SJCRH30 (cell line): ENCODE measurements at places on chromosomes 16 and 17.

- H3K36me3 ChIP-seq, result no peaks in the 10 kb centered on the region
- H3K4me3 ChIP-seq, result no peak overlapping the region
- no peak overlapping the region for H3K27ac ChIP-seq
Measured at GRCh38 chr16:55657616-55658015, 1.8 kb downstream of the SLC6A2 start.

- H3K4me1 ChIP-seq, result no peaks in the 10 kb centered on the region
- H3K36me3 ChIP-seq, result no peaks in the 10 kb centered on the region
- H3K27me3 ChIP-seq, result no peaks in the 10 kb centered on the region
- H3K4me3 ChIP-seq, result no peak overlapping the region
Measured at GRCh38 chr16:80997964-80998620, 8.6 kb downstream of the CMC2 start.

- H3K4me3 ChIP-seq, result no peak overlapping the region
- no peaks in the 10 kb centered on the region for H3K4me1 ChIP-seq
- H3K27ac ChIP-seq, result no peak overlapping the region
Measured at GRCh38 chr16:14106457-14106856, 35.3 kb downstream of the MRTFB start.

DNA sequence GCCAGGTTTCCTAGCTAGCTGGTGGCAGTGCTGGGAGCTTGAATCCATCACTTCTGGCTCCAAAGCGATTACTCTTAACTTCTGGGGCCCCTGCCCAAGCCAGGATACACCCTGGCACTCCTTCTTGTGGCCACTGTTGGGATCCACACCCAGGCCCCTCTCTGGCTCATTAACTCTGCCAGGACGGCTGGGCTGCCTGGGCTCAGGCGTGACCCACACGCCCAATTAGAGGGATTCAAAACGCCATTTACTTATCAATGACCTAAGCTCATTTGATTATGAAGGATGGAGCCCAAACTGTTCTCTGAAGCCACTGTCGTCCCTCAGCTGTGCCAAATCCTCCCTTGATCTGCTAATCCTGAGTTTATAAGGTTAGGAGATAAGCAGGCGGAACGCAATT is 79.7 kb upstream of the BRD7 start:
- no peak overlapping the region for H3K27ac ChIP-seq
- H3K4me3 ChIP-seq, result no peak overlapping the region
- DNase-seq, result no peak
- no peaks in the 10 kb centered on the region for H3K4me1 ChIP-seq
- peaks cover 7% of the 10 kb centered on the region; the same call in 1 of the 2 replicates for H3K27me3 ChIP-seq

GRCh38 chr16:50696575-50697420 is 3.4 kb downstream of the NOD2 start:
- H3K36me3 ChIP-seq, result no peaks in the 10 kb centered on the region
- H3K4me1 ChIP-seq, result no peaks in the 10 kb centered on the region; the same call in 1 of the 2 replicates
- no peak overlapping the region for H3K27ac ChIP-seq
- H3K27me3 ChIP-seq, result no peaks in the 10 kb centered on the region
- no peak overlapping the region for H3K4me3 ChIP-seq

DNA sequence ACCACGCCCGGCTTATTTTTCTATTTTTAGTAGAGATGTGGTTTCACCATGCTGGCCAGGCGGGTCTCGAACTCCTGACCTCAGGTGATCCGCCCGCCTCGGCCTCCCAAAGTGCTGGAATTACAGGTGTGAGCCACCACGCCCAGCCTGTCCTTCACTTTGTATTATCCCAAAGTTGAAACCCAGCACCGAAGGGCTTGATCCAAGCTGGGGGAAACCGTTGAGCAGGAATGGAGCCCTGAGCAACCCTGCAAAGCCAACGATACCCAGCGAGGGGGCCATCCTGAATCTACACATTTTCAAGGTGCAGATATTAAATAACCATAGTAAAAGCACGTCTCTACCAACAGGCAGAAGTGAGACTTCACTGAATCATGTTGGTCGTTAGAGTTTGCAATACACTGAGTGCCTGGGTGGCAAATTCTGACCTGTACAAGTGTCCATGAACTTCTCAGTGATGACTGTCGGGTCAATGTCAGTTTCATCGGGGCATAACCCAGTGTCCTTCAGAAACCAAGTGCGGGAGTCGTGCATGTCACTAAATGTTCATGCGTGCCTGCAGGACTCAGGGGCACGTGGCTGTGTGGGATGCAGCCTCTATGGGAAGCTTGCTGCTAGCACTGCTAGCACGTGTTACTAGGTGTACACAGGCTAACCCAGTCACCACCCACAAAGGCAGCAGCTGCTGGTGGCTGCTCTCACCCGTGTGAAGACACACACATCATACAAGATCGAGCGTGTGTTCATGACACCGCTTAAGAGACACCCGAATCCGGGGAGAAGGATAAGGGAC is 10.5 kb upstream of the RBFOX3 start:
- H3K4me3 ChIP-seq, result no peak overlapping the region
- no peak overlapping the region for H3K27ac ChIP-seq
